ENCODE measurements at places on chromosomes 6 and 20.

DNA sequence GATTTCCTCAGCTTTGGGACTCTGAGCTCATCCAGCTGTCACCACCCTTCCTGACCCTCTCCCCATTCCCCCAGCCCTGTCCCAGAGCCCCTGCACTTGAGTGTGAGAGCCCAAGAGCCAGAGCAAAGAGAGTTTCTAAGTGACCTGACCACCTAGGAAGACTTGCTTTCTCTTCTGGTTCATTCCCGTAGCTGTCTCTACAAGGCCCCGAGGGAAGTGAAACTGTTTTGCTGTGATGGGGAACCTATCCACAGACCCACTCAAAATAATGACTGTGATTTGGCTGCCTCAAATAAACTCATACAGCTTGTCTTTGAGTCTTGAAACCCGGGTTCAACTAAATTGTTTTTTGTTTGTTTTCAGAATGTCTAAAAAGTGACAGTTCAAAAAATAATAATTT lies 74.6 kb upstream of the XRN2 start:
- no peak for DNase-seq

- no peak for DNase-seq
Observed at GRCh38 chr6:12584631-12585405, 131.7 kb upstream of the PHACTR1 start.

DNA sequence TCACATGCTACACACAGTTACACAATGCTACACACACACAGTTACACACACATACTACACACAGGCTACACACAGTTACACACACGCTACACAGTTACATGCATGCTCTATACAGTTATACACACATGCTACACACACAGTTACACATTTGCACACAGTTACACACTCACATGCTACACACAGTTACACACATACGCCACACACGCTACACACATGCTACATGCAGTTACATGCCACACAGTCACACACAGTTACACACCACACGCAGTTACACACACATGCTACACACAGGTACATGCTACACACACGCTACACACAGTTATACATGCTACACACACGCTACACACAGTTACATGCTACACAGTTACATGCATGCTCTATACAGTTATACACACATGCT lies 15.6 kb downstream of the MYT1 start:
- DNase-seq, result no peak

DNA sequence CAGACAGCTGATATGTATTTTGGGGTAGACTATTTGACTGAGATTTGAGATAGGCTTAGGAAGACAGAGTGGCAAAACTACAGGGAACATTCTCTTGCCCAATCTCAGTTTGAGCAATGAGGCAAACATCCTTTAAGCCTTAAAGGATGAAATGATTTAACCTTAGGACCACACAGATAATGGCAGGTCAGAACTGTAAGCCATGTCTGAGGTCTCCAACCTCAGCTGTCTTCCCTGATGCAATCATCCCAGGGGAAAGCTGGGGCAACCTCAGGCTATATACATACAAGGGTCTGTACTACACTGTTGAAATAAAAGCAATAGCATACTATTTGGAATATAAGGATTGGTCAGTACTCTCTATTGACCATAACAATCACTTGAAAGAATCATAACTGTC lies 83.8 kb upstream of the NUP153 start:
- no peak for DNase-seq

- no peak for DNase-seq
Observed at GRCh38 chr6:167306401-167306998, 15.4 kb downstream of the UNC93A start.

GRCh38 chr6:16399158-16399557 lies 160.8 kb downstream of the GMPR start:
- no peak for DNase-seq

- no peak for DNase-seq
Observed at GRCh38 chr20:25588491-25588890, 3.2 kb upstream of the NINL start.

- DNase-seq, result no peak
Observed at GRCh38 chr6:3881711-3882421, 32.7 kb downstream of the FAM50B start.

- no peak for DNase-seq
Observed at GRCh38 chr6:89866024-89866678, 28.1 kb upstream of the GJA10 start.

GRCh38 chr6:133230052-133230451 lies 11.1 kb upstream of the EYA4 start:
- DNase-seq, result no peak

GRCh38 chr6:29071831-29072723 lies 15.0 kb downstream of the OR2B3 start:
- no peak for DNase-seq

DNA sequence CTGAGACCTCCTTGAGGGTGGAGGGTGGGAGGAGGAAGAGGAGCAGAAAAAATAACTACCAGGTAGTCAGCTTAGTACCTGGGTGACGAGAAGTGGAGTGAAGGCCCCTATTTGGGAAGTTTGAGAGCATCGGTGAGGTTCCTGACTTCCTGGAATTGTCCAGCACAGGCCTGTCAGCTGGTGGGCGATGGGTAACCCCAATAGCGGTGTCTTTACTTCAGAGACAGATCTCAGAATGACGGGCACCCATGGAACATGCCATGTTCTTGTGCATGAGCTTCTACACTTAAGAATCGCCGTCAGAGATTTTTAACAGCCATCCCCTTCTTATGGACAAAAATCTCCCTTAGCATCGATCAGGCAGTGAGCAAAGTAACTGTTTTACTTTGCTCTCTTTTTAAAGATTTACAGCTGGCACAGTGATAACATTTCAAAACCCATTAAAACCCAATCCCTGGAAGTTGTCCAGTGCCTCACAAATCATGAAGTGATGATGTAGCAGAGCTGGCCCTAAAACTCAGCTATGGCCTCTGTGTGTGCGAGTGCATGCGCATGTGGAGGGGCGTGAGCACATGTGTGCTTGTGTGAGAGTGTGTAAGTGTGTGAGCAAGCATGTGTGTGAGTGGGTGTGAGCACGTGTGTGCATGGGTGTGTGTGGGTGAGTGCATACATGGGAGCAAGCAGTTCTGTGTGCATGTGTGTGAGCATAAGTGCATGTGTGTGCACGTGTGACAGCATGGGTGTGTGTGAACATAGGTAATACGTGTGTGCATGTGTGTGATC lies 85.2 kb downstream of the DLL1 start:
- DNase-seq, result no peak

- DNase-seq, result no peak
Observed at GRCh38 chr20:17896193-17896723, 72.3 kb downstream of the SNX5 start.

DNA sequence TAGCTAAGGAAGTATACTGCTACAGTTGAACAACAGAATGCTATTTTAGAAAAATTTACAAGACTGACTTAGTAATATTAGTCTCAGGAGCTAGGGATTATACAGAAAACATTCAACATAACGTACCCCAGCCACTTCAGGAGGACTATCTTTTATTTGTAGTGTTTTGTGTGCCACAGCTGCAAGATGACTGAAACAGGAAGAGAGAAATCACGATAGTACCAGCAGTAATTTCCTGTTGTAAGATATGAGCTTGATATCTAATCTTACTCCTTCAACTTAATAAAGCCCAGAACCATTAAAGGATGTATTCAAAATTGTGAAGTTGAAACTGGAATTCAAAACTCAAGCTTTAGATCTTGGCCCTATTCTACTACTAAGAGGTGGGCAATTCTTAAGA lies 42.1 kb downstream of the SLC35A1 start:
- no peak for DNase-seq
